Hair follicular keratinocyte (primary cell): ENCODE measurements at places on chromosomes 4 and X. TPM values are rescaled to one million over a fixed set of nuclear protein-coding genes. Genes with fewer than 3 reads are reported as not detected.

P2RY4 gene
- total RNA-seq, result not detected in 2 replicates

CXCL8 gene
- total RNA-seq, result 11.3 and 15.8 TPM in 2 replicates

MAGEB10 gene
- total RNA-seq, result not detected in 2 replicates

MAGED4B gene
- total RNA-seq, result 1.1 and 2.5 TPM in 2 replicates

TRIML2 gene
- total RNA-seq, result 0.47 and 0.95 TPM in 2 replicates

SEPTIN11 gene
- total RNA-seq, result 41.9 and 53.9 TPM in 2 replicates

TBX22 gene
- not detected in 2 replicates for total RNA-seq

WNK3 gene
- total RNA-seq, result 0.31 and 0.53 TPM in 2 replicates

RAB41 gene
- not detected in 2 replicates for total RNA-seq

MTCP1 gene
- 1.6 and 5.5 TPM in 2 replicates for total RNA-seq

TMEM47 gene
- total RNA-seq, result 1.6 and 5.8 TPM in 2 replicates

HMGN5 gene
- 0.39 and 2.8 TPM in 2 replicates for total RNA-seq

KCNIP4 gene
- total RNA-seq, result 0.39 TPM in 1 of 2 replicates, not detected in the other

P2RY8 gene
- not detected in 2 replicates for total RNA-seq

FRG2 gene
- not detected in 2 replicates for total RNA-seq

ITGB1BP2 gene
- total RNA-seq, result 0.23 and 1.7 TPM in 2 replicates

DCHS2 gene
- 0.08 TPM in 1 of 2 replicates, not detected in the other for total RNA-seq

CSAG1 gene
- total RNA-seq, result not detected in 2 replicates

TKTL2 gene
- total RNA-seq, result not detected in 2 replicates

NPNT gene
- 0.62 and 2.0 TPM in 2 replicates for total RNA-seq

GLOD5 gene
- not detected in 2 replicates for total RNA-seq

GABRG1 gene
- total RNA-seq, result not detected in 2 replicates

NWD2 gene
- not detected in 2 replicates for total RNA-seq

CT45A1 gene
- not detected in 2 replicates for total RNA-seq

CXCL1 gene
- 104 and 131 TPM in 2 replicates for total RNA-seq

KIT gene
- total RNA-seq, result not detected in 2 replicates

HTR2C gene
- not detected in 2 replicates for total RNA-seq

EVC gene
- 11.7 and 23.0 TPM in 2 replicates for total RNA-seq

F11 gene
- not detected in 2 replicates for total RNA-seq

ADAM29 gene
- not detected in 2 replicates for total RNA-seq

SASH3 gene
- total RNA-seq, result not detected in 2 replicates

GALNTL6 gene
- not detected in 2 replicates for total RNA-seq
